Lower leg skin (tissue), 4 donors: ENCODE measurements at places on chromosomes 12 and 14.

- DNase-seq: no peak
Measured at GRCh38 chr12:91307957-91308670, 125.5 kb upstream of the DCN start.

GRCh38 chr14:21042918-21043317 lies 756 bp downstream of the RNASE7 start:
- no peak for DNase-seq

DNA sequence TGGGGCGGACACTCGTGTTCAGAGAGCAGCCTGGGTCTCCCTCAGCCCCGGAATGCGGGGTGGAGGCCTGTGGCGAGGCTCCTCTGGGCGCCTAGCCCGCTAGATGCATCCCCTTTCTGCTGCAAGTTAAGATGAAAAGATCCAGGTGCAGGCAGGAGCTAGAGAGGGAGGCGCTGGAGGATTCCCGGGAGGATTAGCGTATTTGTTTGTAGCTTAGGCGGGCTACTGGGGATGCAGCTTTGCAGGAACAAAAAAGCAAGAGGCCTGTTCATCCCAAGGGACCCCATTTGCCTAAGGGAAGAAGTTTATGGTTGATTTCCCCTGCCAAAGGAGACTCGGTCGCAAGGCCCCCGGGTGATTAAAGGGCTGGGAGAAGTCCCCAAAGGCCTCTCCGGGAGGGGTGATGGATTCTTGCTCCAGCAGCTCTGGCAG lies 824 bp downstream of the CCDC177 start:
- no peak for DNase-seq

GRCh38 chr14:23381871-23382270 lies 5.0 kb downstream of the CMTM5 start:
- DNase-seq: no peak

DNA sequence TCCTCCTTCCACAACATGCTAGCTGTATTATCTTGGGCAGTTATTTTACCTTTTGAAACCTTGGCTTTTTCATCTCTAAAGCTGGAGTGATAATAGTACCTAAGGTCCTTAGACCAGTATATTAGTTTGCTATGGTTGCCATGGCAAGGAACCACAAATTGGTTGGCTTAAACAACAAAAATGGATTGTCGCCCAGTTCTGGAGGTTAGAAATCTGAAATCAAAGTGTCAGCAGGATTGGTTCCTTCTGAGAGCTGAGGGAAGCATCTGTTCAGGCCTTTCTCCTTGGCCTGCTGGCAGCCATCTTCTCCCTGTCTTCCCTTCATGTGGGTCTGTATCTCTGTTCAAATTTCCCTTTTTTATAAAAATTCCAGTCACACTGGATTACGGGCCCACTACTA lies 55.5 kb upstream of the SLC35F4 start:
- DNase-seq: no peak

DNA sequence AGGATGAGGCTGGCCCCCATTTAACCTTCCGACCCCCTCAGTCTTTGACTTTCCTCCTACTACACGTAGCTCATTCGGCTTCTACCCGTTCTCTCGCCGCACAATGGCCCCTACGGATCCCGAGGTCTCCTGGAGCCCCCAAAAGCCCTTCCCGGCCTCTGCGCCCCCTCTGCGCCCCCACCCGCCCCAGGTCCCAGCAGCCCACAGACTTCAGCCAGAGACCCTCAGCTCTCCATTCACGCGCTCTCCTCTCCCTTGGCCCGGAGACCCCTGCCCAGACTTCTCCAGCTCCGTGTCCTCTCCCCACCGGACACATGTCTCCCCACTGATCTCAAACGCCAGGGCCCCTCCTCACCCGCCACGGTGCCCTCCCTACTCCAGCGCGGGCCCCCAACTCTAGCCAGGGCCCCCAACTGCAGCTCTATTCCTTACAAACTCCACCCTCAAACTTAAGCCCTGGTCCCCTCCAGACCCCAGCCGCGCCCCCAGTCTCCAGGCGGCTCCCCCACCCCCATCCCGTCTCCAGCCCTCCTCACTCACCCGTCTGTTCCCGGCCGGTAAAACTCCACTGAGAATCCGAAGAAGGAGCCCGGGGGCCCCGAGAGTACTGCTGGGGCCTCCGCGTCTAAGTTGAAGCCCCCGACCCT lies 502 bp downstream of the ITGA5 start:
- peak; percentile 85 for DNase-seq
